ENCODE measurements at places on chromosomes 16 and 17. TPM values are rescaled to one million over a fixed set of nuclear protein-coding genes. Genes with fewer than 3 reads are reported as not detected.

- no peak for DNase-seq
Measured at GRCh38 chr17:78121801-78122215, 6.7 kb downstream of the TMC6 start.

DNA sequence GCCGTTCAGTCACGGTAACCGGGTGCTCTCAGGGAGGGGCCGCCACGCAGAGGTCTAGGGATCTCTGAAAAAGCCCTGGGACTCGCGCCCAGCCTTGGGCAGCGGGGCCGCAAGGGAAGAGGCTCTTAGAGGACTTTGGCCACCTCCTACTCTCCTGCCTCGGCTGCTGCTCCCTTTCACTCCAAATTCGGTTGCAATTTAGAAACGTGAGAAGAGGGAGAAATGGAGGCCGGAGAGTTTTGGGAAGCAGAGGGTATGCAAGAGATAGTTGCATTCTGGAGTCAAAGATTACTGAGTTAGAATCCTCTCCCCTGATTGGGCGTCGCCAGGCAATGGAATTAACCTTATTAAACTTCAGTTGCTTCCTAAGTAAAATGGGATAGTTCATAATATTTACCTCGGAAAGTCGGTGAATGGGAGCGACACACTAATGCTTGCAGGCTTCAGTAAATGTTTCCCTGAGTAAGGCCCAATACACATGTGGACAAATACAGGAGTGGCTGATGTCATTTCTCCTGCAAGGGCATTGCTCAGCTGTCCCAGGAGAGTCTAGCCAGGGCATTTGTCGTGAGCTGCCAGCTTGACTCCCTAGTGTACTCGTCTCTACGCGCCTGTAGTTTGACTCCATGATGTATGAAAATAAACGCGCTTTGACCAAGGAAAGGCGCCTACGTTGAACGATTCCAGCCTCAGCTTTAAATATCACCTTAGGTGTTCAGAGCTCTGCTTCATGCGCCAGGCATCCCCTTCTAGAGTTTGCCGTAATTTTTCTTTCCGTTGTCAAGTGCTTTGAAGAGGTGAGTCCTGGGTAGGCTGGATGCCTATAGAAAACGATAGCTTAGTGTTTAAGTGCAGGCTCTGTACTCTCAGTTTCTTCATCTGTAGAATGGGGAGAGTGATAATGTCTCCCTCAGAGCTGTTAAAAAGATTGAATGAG lies 667 bp downstream of the OGFOD1 start:
- peak; percentile 50 for DNase-seq

DNA sequence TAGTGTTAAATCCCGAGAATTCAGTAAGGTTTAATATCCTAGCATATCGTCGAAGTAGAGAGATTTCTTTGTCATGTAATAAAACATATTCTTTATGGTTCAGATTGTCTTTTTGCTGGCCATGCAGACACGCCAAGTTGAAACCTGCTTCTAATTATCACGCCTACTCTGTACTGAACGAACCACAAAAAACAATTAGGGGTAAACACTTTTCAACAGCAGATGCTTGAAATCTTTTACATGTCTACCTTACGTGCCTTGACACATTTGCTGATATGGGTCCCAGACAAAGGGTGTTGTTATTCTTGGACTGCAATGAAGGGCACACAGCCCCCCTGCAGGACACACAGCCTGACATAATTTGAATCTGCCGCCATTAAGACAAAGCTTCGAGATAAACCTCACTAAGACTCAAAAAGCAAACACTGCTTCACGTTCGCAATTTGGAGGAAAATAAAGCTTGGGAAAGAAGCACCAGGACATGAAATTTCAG lies 13.3 kb downstream of the WIPI1 start:
- no peak for DNase-seq

DNA sequence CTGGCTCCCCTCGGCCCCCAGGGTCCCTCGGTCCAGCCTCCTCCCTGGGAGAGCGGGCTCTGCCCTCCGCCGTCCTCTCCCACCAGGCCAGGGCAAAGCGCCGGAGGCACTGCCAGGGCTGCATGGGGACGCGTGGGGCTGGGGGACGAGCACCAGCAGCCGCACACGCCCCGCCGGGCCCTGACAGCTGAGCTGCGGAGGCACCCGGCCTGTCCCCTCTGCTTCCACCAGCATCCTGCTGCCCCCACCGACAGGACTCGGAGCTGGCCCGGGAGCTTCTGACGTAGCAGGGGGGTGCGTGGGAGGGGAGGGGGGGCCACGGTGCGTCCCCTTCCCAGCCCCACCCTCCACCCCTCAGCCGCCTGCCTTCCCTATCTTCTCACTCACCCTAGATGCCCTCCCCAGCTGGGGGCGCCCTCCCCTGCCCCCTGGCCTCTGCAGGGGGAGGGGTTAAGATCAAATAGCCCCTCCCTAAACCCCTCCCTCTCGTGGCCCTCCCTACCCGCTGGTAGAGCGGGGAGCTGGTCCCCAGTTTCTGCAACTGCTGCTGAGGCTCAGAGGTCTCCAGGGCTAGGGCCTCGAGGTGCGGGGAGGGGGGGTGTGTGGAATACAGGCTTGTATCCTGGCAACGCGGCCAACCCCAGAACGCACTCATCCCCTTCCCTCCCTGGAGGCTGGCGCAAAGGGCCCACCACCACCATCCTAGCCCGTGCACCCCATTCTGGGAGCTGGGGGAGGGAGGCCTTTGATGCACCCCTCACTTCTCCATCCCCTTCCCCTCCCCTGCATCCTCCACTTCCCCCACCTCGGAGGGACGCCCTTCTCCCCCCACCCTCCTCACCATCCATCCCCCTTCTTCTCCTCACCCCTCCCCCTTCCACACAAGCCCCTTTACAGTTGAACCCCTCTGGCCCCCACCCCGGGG lies 1.0 kb downstream of the SRCIN1 start:
- DNase-seq, result no peak

- DNase-seq, result no peak
Measured at GRCh38 chr16:23160574-23160973, 11.3 kb upstream of the USP31 start.

The OR1F1 gene
- not detected for total RNA-seq

GRCh38 chr16:72409423-72409822 lies 237.5 kb upstream of the PMFBP1 start:
- no peak for DNase-seq

GRCh38 chr16:6377956-6378355 lies 954.7 kb upstream of the RBFOX1 start:
- no peak for DNase-seq

The FGF11 gene
- total RNA-seq, result 3.7 TPM

The CEP295NL gene
- total RNA-seq, result 0.12 TPM

DNA sequence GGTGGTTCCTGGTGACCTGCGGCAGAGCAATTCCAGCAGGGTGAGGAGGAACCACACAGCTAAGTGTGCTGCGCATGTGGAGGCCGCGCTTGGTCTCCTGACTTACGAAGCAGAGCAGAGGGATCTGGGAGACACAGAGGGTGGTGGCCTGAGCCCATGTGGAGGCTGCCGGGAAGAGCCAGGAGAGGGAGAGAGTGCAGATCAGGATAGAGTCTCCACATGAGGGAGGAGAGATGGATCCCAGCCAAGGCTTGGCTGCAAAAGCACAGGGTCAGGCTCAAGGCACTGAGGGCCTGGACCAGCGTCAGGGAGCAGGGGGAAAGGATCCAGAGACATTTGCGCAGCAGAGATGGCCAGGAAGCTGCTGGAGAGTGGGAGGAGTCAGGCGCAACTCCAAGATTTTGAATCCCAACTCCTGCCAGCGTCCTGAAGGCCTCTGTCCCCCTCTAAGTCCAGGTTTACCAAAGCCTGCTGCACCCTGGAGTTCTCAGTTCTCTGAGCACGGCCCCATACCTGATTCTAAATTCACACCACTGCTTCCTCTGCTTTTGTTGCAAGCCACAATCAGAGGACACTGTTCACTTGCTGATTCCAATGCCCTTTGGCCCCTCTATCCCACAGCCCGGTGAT lies 11.3 kb upstream of the MLLT6 start:
- peak; percentile 17 for DNase-seq

DNA sequence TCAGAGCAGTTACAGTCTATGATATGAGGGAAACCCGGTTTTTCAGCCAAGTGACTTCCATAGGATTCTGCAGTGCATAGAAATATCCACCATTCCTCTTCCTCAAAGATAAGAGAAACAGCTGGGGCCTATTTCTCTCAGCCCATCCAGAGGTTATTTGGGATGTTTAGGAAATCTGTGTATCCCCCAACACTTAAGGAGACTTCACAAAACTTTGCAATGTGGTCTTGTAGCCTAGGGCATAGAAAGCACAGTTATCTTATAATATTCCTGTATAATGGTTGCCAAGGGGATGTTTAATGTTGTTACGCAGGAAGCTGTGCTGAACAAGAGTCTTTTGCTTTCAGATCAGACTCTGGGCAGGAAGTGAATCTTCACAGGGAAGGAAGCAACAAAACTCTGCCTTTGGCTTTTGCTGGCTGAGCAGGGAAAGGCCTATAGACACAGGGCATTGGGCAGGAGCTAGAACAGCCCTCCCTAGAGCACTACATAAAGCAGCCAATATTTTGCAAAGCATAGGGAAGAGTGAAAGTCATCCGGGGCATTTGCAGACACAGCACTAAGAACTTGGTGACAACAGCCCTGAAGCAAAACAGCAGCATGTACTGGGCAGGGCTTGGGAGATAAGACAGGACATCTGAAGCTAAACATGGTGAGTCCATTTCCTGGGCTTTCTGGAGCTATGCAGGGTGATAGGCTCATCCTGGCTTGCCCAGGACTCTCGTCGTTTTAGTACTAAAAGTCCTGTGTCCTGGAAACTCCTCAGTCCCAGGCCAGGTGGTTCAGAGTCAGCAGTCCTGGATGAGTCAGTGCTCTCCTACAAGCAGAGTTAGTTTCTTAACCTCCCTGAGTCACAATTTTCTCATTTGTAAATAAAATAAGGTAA lies 18.7 kb upstream of the BEAN1 start:
- DNase-seq, result peak; percentile 90

The UNC45B gene
- total RNA-seq, result not detected

The SYT17 gene
- total RNA-seq, result 0.39 TPM

The NF1 gene
- 29.9 TPM for total RNA-seq

DNA sequence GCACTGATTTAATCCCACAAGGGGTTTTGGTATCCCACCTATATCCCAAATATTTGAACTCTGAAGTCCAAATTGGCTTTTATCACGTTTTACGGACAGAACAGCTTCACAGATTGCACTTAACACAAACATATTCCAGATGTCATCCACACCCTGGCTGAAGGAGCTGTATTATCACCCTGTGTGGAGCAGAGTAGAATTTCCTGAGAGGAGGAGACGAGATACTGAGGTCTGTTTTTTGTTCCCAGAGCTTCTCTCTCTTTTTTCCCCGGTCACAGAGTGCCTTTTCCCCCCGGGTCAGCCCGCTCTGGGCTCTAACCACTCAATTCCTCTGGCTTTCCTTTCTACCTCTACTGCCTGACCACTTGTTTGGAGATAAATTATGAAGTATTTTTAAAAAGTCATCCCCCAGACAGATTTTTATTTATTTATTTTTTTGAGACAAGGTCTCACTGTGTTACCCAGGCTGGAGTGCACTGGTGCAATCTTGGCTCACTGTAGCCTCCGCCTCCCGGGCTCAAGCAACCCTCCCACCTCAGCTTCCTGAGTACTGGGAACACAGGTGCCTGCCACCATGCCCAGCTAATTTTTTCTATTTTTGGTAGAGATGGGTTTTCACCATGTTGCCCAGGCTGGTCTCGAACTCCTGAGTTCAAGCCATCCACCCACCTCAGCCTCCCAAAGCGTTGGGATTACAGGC lies 30.7 kb downstream of the DNAH2 start:
- no peak for DNase-seq

Data from M059J (cell line).